Midbrain (tissue), 1 donor: ENCODE measurements at places on chromosomes 3 and 15.

DNA sequence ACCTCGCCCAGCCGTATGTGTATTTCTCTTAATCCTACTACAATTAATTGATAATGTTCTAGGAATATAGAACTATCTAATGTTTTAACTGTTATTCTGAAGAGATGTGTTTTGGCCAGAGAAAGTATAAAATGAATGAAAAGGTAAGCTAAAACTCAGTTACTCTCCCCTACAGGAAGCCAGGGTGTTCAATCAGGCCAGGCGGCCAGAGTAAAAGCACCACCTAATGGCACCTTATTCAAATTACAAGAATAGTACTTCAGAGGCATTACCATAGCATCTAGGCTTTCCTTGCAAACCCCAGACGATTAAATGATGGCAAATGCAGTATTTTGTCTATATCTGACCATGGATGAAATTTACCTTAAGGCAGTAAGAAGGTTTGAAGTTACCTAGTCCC is 10.4 kb downstream of the SLC12A8 start:
- no peak for DNase-seq

DNA sequence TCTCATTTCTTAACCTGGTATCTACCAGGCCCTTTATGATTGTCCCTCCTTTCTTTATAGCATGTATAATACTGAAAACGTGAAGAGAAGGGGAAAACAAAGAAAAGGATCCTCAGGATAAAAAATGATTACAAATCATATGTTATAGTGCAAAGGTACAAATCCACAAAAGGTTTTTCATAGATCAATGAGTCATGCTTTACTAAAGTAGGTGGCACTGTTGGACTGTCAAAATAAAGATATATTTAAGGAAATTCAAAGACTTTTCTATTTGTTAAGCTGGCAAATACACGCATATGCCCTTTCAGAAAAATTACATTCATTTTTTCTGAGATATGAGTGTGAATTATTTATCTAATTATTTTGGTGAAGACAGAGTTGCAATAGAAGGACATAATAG is 151.6 kb downstream of the CADM2 start:
- DNase-seq, result no peak

- no peak for DNase-seq
These were observed 8.9 kb downstream of the OR5AC2 start for GRCh38 chr3:98095882-98096281.

DNA sequence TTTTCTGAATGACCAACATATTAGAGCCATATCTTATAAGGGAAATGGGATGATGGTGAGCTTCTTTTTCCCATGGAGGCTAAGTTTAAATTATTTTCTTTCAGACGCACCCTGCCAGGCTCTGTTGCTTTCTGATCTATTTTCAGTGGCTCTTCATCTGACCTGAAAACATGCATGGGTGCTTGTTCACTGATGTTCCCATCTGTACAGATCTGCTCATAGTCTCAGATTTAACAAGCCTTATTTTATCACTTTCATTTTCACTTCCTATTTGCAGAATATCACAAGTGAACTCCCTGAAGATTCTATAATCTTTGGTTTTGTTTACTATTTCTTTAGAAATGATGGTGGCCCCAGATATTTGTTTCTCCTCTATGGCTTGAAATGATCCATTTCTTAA is 31.1 kb upstream of the SUCLG2 start:
- DNase-seq, result no peak

- DNase-seq, result peak; percentile 43
These were observed 89.5 kb downstream of the DHX30 start for GRCh38 chr3:47892286-47893040.

- no peak for DNase-seq
These were observed 84.5 kb upstream of the FLNB start for GRCh38 chr3:57923752-57924151.

DNA sequence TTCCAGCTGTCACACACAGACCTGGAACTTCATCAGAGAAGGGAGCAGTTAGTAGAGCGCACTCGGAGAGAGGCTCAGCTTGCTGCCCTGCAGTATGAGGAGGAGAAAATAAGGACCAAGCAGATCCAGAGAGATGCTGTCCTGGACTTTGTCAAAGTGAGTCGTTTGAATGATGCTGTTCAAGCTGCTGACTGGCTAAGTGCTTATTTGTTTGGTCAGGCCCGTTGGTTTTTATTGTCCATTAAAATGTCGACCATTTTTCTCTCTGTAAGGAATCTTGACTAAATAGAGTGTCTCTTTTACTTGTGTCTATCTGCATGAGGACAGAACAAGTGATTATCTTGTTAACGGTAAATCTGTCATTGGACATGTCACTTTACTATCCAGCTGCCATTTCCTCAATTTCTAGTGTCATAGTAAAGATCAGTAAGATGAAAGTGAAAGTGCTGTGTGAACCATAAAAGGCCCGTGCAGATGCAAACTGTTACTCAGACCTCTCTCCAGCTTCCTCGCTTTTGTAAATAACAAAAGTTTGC is 56.9 kb downstream of the LRCH3 start:
- DNase-seq, result peak; percentile 45

DNA sequence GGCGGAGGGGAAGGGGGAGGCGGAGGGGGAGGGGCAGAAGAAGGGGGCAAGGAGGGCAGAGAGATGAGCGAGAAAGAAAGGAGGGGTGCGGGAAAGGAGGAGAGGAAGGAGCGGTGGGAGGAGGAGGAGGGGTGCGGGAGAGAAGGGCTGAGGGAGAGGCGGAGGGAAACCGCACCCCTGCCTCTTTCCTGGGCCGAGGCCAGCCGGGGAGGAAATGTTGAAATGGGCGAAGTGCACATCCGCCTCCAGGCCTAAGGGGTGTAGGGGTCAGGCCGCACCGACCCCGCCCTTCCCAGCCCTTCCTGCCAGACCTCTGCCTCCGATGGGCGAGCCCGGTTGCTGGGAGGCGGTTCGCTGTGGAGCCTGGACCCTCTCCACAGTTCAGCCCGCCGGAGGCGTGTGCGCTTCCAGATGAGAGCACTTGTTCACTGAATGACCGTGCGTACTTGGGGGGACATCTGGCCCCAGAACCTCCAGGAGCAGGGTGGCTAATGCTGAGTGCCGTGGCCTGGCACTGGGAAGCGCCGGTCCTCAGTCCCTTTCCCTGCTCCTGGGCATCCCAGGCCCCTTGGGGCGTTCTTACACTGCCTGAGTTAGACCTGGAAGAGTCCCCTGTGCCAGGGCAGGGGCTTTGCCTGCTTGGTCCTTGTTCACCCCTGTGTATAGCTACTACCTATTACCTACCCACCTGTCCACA is 110.3 kb upstream of the KLF13 start:
- peak; percentile 30 for DNase-seq

DNA sequence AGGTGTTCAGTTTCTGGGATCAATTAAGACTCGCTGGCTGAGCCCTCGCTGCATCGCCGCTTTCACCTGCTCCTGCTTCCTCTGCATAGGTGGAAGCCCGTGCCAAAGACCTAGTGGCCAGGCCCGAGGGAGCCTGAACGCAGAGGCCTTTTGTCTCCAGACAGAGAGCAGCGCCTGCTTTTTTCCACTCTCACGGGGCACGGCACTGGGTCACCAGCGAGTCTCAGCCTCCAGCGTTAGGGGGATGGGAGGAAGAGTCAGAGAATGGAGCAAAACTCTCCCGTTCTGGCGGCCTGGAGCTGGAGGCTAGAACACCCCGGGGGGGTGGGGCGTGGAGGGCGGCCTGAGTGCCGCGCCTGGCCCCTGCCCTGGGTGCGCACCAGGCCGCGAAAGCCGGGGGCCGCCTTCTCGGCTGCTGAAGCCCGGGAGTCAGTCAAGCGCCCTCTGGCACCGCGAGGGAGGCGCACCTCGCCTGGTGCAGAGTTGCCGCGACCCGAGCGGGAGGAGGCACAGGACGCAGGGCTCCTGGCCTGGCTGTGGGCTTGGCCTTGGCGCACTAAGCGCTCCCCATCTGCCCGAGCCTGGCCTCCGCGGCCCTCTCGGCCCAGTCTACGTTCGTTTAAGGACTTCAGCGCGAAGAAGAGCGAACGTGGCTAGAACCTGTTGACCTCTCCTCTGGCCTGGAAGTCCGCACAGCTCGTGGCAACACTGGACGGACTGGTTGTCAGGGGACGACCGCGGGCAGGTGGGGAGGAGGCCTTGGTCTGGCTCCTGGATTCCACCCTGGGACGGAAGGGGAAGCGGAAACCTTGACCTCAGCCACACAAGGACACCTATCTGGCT is 21.5 kb downstream of the NR2F2 start:
- DNase-seq, result no peak

GRCh38 chr3:25441234-25441856 is 13.3 kb downstream of the RARB start:
- DNase-seq, result no peak

DNA sequence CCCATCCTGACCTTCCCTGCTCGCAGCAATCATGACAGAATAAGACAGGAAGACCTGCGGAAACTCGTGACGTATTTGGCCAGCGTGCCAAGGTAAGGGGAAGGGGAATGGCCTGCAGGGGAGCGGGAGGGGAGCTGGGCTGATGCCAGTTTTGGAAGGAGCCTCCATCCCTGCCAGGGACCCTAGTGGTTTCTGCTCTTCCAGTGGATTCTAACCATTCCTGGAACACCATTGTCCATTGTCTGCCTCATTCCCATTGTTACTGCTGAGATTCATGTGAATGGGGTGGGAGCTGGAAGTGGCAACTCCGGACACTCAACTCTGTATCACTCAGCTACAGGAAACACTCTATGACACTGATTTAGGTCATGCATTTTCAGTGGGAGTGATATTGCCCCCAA is 242.9 kb upstream of the ROPN1 start:
- no peak for DNase-seq

DNA sequence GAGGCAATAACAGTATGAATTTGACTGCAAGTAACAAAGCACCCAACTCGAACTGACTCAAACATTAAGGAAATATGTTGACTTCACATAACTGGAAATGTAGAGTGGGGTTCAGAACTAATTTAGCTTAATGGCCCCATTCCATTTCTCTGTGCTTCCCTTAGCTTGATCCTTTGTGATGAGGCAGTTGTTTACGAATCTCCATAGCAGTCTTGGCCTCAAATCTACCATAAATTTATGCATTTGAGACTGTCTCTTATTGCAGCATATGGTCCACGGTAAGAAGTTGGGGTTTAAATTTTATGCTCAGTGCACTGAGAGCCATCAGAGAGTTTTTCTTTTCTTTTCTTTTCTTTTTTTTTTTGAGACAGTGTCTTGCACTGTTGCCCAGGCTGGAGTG is 148.7 kb upstream of the POU1F1 start:
- DNase-seq, result no peak

DNA sequence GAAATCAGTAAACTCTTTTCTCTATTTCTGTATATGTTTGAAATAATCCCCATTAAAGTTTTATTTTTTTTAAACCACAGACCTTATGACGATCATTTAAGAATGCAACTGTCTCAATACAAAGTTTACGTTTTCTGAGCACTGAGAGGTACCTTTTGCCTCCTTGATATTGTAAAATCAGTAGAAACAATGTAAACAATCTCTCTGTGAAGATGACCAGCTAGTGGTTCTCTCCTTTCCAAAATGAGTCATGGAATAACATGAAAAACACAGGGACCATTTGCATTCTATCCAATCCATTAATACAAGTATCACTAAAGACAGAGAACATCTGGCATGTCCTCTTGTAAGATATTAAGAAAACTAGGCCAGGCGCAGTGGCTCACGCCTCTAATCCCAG is 48.8 kb downstream of the RAD18 start:
- DNase-seq, result no peak

DNA sequence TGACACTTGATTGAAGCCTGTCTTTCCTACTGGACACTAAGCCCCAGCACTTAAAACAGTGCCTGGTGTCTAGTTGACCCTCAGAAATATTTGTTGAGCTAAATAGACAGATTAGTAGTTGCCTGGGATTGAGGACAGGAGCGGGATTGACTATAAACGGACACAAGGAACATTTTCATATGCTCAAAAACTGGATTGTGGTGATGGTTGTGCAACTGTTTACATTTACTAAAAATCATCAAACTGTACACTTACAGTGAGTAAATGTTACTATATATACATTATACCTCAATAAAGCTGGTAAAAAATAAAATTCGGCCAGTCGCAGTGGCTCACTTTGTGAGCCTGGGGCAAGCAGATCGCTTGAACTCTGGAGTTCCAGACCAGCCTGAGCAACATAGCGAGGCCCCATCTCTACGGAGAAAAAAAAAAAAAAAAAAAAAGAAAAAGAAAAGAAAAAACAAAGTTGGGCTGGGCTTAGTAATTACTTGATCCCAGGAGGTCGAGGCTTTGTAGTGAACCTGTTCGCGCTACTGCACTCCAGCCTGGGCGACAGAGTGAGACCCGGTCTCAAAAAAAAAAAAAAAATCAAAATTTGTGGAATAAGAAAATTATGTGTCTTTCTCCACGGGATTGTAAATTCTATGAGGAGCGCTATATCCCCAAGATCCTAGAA is 632 bp upstream of the IDH3A start:
- DNase-seq, result no peak

- DNase-seq, result no peak
These were observed 116.7 kb upstream of the LPP start for GRCh38 chr3:188037195-188037718.

- DNase-seq, result no peak
These were observed 34.9 kb upstream of the TIMP4 start for GRCh38 chr3:12193485-12194165.

DNA sequence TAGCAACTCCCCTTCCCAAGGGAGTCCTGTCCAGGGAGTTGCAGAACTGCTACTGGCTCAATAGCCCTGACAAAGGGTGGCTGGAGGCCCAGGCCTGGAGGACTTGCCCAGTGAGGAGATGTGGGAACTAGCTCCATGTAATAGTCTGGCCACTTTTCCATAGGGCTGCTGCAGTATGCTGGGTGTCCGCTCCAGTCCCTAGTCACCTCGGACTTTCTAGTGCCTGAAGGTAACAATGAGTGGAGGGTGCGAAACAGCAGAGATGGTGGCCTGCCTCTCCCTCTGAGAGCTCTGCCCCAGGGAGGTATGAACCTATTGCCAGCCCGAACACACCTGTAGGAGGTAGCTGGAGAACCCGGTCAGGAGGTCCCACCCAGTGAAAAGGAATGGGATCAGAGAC is 42.0 kb upstream of the GCSAM start:
- DNase-seq, result no peak

DNA sequence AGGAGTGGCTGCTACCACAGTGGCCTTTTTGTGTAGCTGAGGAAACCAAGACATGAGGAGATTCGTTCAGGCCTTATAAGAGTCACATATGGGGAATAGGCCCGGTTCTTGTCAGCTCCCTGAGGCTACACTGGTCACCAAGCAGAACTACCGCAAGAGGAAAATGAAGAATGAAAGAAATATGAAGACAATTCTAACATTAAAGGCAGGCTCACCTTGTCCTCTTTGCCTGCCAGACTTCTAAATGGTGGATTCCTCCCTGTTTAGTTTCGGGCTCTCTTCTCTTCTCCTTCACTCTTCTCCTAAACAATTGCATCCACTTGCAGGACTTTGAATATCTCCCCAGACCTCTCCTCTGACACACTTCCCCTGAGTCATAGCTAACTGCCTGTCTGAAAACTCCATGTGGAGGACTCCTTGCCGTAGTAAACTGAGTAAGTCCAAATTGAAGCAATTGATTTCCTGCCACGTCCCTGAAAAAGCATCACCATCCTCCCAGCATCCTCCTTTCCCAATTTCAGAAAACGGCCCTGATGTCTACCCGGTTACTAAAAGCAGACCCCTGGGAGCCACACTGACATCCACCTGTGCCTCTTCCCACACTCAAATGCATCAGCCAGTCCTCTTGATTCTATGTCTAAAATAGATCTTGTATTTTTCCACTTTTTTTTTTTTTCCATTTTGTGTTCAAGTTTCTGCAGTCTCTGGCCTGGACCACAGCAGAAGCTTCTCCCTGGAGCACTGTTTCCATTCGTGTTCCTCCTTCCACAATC is 30.3 kb upstream of the VEPH1 start:
- no peak for DNase-seq
